Panc1 (cell line): ENCODE measurements at places on chromosomes 5 and 9.

DNA sequence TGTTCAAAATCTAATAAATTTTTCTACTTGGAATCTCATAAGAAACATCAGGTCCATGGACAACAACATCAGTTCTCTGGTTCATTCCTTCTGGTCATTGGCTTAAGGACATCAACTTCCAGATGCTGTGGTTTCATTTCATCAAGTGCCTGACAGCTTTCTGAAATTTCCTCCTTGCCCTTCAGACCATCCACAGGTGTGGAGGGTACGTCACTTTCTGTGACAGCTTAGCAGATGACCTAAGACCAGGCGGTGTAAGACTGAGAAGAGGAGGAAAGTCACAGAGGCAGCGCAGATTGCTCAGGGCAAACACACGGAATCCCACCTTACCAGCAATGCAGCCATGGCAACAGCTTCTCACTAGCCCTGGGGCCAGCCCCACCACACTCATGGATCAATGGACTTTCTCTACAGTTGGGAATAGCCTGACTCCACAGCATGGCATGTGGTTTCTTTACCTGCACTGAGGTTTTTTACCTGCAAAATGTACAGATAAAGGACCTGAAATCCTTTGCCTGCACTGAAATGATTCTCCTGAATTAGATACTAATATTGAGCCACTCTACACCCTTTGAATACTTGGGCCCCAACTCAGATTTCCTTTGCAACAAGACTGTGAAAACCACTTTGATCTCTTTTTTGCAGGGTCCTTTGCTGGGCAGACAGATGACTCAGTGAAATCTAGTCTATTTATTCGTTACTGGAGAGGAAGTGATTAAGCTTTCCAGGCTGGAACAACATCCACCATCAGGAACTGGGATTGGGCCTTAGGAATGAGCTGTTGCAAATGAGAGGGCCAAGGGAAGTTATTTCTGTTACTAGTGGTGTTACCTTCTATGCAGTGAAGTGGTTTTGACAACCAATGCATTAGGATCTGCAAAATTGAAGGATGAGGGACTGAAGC lies 26.9 kb downstream of the TICAM2 start:
- no peak for DNase-seq

DNA sequence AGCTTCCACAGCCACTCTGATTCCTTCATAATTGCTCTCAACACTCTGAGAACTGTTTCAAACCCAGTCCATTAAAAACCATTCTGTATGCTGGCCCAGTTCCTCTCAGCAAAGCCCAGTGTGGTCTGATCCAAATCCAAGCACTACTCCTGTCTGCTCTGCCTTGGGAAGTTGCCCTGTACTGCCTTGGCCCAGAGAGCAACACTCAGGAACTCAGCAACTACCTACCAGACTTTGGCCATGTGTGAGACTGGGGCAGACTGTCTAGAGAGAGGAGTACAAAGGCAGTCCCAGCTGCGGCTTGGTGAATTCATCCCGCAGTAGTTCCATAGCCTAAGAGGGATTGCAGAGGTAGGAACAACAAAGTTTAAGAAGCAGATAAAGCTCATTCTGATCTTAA lies 214.4 kb downstream of the MCTP1 start:
- no peak for DNase-seq

DNA sequence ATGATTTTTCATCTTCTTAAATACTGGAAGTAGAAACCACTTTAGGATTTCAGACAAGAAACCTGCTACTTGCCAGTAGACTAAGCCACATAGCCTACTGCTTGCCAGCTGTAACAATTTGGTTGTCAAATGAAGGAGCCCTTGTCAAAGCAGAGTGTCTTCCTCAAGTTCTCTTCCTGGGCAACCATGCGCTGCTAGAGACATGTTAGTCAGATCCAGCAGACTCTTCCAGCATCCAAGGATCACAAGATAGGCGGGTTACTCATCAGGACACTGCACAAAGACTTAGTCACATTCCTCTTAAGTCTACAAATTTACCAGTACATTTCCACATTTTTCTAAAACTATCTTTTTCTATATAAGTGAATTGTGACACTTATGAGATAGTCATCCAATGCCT lies 24.4 kb downstream of the SKIC3 start:
- peak; percentile 36 for DNase-seq

- no peak for DNase-seq
These were observed 11.9 kb downstream of the DNAH5 start for GRCh38 chr5:13932561-13932960.

DNA sequence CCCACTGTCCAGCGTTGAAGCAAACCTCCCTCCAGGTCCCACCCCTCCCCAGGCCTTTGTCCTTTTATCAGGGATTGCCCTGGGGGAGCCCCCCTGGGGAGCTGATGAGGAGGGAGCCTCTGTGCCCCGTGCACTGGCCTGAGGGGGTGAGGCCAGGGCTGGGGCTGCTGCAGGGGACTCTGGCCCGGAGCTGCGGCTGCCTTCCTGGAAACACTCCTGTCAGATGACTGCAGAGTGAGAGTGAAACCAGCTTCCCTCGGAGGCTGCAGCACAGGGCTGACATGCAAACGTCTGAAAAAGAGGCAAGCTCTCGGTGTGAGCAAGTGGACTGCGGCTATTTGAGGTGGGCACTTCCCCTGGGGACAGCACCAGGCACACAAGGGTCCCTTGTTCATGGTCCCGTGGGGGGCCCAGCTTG lies 4.6 kb upstream of the TRAF2 start:
- DNase-seq: no peak
